ENCODE measurements at places on chromosomes 6 and 20.

DNA sequence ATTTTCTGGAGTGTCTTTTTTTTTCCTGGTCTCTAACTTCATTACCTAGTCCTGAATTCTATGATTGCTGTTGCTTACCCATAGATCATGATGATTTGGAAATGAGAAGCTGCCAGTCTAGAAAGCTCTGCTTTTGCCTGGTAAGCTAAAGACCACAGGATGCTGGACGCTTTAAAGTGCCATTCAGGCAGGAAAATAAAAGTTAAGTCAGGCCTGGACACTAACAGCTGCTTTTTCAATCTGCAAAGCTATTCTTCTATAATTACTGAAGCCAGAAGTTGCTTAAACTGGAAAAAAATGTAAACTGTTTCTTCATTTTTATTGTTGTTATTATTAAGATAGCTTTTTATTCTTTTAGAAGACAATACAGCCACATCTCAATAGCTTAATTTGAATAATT, 129.8 kb upstream of the SPACA1 start:
- DNase-seq: no peak

GRCh38 chr6:13615792-13616120, 621 bp downstream of the NOL7 start:
- peak; percentile 21 for DNase-seq

GRCh38 chr6:145818796-145819195, 4.2 kb upstream of the FBXO30 start:
- no peak for DNase-seq

- no peak for DNase-seq
Measured at GRCh38 chr6:113671421-113671820, 185.7 kb upstream of the MARCKS start.

- DNase-seq: no peak
Measured at GRCh38 chr6:110334423-110335180, 23.5 kb downstream of the METTL24 start.

DNA sequence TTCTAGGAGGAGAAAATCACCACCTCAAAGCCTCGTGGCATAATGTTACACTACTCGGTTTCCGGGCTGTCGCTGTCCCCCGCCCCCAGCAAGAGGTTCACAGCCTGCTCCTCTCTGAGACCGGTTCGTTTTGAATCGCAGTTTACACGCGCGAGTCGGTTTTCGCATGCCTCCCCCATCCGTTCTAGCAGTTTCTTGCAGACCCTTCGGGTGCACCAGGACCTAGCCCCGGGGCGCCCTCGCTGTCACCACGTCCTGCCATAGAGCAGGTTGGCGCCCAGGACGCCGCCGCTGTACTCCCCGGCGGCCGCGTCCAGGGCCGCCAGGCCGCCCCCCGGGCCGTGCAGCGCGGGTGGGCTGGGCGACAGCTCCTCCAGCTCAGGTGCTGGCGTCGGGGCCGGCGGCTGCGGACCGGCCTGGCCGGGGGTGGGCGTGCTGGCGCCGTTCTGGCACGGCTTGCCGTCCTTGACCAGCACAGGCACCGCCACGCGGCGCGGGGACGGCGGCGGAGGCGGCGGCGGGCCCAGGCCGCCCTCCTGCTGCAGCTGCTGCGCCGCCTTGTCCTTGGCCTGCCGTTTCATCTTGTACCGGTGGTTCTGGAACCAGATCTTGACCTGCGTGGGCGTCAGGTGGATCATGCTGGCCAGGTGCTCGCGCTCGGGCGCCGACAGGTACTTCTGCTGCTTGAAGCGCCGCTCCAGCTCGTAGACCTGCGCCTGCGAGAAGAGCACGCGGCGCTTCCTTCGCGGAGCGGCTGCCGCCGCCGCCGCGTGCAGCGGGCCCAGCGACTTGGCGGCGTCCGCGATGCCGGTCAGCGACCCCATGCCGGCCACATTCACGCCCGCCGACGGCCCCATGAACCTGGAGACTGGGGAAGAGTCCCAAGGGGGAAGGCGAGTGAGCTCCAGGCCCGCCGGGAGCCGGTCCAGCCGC, 1.4 kb downstream of the NKX2-4 start:
- DNase-seq: no peak

GRCh38 chr20:45117581-45117980, 2.6 kb upstream of the WFDC5 start:
- no peak for DNase-seq

DNA sequence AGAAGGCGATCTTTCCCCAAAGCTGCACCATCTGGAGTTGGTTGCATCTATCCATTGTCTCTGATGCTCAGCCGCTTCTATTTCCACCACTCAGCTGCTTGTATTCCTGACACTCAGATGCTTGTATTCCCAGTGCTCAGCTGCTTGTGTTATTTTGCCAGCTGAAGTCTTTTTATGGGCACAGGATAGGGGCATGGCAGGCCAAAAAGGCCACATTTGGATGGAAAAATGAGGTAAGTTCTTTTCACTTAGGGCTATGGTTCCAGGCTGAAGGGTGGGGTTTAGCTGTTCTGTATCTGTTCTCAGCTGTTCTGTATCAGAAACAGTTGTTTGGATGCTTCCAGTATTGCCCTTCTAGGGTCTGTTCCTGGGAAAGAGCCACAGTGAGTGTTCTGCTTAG, 944.9 kb downstream of the QKI start:
- DNase-seq: no peak

DNA sequence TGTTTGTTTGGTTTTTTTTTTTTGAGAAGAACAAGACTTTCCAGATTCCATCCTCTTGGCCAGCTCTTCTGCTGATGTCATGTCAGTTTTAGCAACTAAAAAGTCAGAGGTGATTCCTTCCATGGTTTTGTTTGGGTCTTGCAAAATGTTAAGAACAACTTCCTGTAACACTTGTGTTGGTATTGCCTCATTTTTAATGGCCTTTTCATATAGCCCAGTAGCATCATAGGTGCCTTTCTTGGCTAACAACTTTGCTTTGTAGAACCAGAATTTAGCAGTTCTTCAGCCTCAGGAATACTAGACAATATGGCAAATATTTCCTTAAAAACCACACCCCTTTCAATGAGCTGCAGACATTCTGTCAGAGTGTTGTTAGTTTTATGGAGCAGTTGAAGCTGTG, 99.5 kb upstream of the SIRPG start:
- no peak for DNase-seq

GRCh38 chr6:148440877-148441453, 98.3 kb downstream of the SASH1 start:
- DNase-seq: no peak

GRCh38 chr20:41300383-41300782, 17.1 kb downstream of the ZHX3 start:
- DNase-seq: no peak

DNA sequence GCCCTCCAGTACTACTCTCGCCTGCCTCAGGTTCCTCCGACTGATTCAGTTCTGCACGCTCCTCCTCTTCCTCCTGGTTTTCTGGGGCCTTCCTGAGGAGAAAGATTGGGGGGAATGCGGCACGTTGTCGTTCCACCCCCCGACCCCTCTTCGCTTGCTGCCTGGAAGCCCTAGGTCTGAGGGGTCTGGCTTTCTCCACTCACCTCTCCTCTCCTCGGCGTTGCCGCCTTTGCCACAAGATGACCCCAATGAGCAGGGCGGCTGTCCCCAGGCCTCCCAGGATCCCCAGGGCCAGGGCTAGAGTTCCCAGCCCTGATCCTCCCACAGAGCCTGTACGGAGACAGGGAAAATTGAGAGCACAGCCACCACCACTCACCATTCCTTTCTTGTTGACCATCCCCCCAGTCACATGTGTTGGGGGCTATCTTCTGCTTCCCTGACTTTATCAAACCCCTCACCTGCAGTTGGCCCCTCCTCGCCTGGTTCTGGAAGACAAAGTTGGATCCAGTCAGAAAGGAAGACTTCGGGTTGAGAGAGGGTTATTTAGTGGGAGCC, 2.8 kb downstream of the AGER start:
- no peak for DNase-seq

GRCh38 chr6:46216879-46217278, 46.1 kb upstream of the ENPP5 start:
- DNase-seq: no peak

GRCh38 chr6:54935739-54936138, 89.2 kb downstream of the FAM83B start:
- DNase-seq: no peak

GRCh38 chr20:59033616-59034165, 1.6 kb upstream of the ATP5F1E start:
- no peak for DNase-seq

DNA sequence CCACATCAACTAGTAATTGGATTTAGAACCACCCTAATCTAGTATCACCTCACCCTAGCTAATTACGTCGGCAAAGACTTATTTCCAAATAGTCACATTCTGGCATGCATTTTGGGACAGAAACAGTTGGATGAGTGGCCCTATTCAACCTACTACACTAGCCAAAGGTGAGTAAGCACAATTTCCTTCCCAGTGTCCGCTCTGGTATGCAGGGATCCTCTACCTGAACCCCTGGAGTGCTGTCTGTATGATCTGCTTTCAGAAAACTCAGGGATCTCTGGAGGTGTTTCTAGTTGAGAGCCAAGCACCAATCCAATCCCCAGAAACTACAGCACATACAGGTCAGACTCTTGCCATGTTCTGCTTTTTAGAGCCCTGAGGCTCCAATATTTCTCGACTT, 717.4 kb upstream of the MANEA start:
- no peak for DNase-seq

DNA sequence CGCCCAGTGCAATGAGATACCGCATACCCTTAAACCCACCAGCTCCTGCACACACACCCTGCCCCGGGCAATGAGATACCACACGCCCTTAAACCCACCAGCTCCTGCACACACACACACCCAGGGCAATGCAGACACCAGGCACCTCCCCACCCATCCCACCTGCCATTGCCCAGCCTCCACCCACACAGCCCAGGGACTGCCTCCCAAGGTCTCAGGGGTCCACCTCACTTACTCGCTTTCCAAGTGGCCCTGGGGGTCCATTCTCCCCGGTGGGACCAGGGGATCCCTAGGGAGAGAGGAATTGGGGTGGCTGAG, 24.0 kb downstream of the COL11A2 start:
- no peak for DNase-seq

DNA sequence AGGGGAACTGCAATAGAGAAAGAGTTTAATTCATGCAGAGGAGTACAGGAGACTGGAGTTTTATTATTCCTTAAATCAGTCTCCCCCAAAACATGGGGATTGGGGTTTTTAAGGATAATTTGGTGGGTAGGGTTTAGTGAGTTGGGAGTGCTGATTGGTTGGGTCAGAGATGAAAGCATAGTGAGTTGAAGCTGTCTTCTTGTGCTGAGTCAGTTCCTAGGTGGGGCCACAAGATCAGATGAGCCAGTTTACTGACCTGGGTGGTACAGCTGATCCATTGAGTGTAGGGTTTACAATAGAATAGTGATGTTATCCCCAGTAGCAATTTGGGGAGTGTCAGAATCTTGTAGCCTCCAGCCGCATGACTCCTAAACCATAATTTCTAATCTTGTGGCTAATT, 29.1 kb downstream of the GPX6 start:
- no peak for DNase-seq

- peak; percentile 13 for DNase-seq
Measured at GRCh38 chr6:43172104-43173007, 1.3 kb downstream of the SRF start.

- no peak for DNase-seq
Measured at GRCh38 chr6:113508249-113508648, 348.9 kb upstream of the MARCKS start.

- no peak for DNase-seq
Measured at GRCh38 chr6:45736134-45736533, 279.5 kb downstream of the CLIC5 start.

DNA sequence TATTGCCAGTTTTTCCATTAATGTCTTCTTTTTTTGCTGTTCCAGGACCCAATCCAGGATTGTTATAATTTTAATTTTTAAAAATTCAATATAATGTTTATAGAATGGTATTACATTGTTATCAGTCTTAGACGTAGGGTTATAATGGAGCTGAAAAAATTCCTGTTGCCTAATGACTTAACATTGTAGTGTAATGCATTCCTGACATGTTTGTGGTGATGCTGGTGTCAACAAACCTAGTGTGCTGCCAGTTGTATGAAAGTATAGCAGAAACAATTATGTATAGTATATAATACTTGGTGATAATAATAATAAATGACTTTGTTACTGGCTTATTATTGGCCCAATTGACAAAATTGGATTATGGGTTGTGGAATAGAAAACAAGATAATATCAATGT, 30.4 kb downstream of the KIZ start:
- no peak for DNase-seq

- no peak for DNase-seq
Measured at GRCh38 chr20:49981218-49982071, 1.3 kb upstream of the SNAI1 start.

DNA sequence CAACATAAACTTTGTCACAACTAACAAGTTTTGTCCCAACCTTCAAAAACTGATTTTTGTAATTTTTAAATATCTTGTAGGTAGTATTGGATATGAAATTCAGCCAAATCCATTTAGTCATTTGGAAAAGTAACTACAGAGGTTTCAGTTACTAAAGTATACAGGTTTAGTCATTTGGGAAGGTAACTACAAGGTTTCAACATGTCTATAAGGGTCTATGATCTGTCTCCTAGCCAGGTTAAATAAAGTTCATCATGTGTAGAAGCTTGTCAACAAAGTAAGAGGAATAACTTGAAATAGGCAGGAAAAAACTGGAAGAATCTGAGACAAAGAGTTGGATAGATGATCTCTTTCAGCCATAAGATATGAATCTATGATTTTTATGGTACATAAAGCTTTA, 229.8 kb downstream of the COL12A1 start:
- no peak for DNase-seq

- no peak for DNase-seq
Measured at GRCh38 chr6:148423601-148424270, 81.1 kb downstream of the SASH1 start.

DNA sequence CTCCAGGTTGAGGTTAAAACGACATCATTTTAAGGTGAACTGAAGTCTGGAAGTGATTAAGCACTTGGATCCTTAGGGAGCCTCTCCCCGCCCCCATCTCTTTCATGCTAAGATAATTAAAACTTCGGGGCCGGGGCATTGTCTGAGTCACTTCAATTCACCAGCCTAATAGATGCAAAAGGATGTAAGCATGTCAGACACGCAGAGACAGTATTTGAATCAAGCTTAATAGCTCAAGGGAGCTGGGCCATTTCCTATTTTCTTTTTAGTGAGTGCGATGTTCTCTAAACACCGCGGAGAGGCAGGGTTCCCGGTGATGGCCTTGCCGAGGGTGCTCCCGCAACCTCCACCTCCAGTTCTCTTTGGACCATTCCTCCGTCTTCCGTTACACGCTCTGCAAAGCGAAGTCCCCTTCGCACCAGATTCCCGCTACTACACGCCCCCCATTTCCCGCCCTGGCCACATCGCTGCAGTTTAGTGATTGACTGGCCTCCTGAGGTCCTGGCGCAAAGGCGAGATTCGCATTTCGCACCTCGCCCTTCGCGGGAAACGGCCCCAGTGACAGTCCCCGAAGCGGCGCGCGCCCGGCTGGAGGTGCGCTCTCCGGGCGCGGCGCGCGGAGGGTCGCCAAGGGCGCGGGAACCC, 516 bp upstream of the IRF4 start:
- no peak for DNase-seq

GRCh38 chr6:73901986-73902385, 206.0 kb downstream of the CD109 start:
- DNase-seq: no peak

DNA sequence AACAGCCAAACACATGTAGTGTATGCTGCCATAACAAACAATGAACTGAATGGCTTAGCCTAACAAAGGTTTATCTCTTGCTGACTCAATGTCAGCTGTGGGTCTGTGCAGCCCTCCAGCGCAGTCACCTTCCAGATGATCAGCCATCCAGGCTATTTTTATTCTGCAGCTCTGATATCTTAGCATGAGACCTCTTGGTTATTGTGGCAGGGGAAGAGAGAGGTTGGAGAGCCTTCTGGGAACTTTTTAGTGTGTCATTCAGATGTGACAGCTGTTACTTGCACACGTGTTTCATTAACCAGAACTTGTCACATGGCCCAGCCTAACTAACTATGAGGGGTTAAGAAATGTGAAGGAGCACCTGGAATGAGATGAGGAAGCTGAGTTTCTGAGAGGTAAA, 202.5 kb downstream of the DHX35 start:
- no peak for DNase-seq

All from stimulated activated CD8-positive, alpha-beta memory T cell treated with anti-CD3 and anti-CD28 coated beads, Interleukin-15, amount 100 ng/mL, for 24 hours (primary cell).